Fibroblast of lung (primary cell): ENCODE measurements at places on chromosomes 6 and 20. TPM values are rescaled to one million over a fixed set of nuclear protein-coding genes. Genes with fewer than 3 reads are reported as not detected.

The EMILIN3 gene
- 0.17 TPM in 1 of 2 replicates, not detected in the other for total RNA-seq

DNA sequence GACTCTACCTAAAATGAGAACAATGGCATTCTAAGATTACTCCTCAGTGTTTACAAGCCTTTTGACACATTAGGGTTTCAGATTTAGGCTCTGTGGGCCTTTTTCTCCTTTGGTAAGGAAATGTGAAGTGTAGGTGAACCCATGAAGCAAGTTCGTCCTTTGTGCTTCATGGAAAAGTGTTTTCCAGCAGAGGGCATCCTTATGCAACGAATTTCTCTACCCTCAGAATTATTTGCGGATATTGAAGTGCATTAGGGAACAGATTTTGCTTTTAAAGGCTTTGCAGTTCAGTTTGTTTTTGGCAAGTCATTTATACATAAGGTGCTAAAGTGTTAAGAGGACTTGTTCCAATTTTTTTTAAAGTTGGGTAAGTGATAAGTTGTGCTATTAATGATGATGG is 55.7 kb upstream of the FERMT1 start:
- DNase-seq, result peak; percentile 32
- H3K36me3 ChIP-seq, result no peaks in the 10 kb centered on the region
- H3K4me1 ChIP-seq, result no peaks in the 10 kb centered on the region
- no peaks in the 10 kb centered on the region for H3K27me3 ChIP-seq

- H3K4me3 ChIP-seq, result no peak overlapping the region
- no peaks in the 10 kb centered on the region for H3K4me1 ChIP-seq
- peaks cover 2% of the 10 kb centered on the region for H3K36me3 ChIP-seq
- no peak overlapping the region for H3K27ac ChIP-seq
Observed at GRCh38 chr20:3383878-3384495, 23.5 kb downstream of the DNAAF9 start.

The SLC17A4 gene
- total RNA-seq, result not detected in 2 replicates

DNA sequence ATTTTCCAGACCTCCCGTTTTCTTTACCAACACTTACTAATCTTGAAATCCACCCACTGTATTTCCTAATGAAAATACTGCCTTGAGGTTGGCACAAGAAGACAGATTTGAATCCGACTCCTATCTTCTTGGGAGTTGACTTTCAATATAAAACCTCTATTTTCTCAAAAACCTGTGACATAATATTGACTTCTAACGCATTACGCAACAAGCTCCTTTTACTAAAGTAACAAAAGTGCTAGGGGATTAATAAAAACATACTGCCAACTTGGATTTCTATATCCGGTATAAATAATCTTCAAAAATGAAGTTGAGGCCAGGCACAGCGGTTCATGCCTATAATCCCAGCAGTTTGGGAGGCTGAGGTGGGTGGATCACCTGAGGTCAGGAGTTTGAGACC is 382.0 kb downstream of the PREX1 start:
- H3K27me3 ChIP-seq, result no peaks in the 10 kb centered on the region
- H3K4me3 ChIP-seq, result no peak overlapping the region
- H3K27ac ChIP-seq, result no peak overlapping the region
- DNase-seq, result no peak
- no peaks in the 10 kb centered on the region for H3K4me1 ChIP-seq
- H3K36me3 ChIP-seq, result no peaks in the 10 kb centered on the region

The NHSL1 gene
- total RNA-seq, result 10.0 and 10.6 TPM in 2 replicates

The PRDM13 gene
- total RNA-seq, result not detected in 2 replicates

- no peak for DNase-seq
- H3K27ac ChIP-seq, result no peak overlapping the region
- H3K36me3 ChIP-seq, result no peaks in the 10 kb centered on the region
Observed at GRCh38 chr6:84332139-84333034, 104.9 kb upstream of the CEP162 start.

The SYNDIG1 gene
- total RNA-seq, result 0.17 and 0.51 TPM in 2 replicates

DNA sequence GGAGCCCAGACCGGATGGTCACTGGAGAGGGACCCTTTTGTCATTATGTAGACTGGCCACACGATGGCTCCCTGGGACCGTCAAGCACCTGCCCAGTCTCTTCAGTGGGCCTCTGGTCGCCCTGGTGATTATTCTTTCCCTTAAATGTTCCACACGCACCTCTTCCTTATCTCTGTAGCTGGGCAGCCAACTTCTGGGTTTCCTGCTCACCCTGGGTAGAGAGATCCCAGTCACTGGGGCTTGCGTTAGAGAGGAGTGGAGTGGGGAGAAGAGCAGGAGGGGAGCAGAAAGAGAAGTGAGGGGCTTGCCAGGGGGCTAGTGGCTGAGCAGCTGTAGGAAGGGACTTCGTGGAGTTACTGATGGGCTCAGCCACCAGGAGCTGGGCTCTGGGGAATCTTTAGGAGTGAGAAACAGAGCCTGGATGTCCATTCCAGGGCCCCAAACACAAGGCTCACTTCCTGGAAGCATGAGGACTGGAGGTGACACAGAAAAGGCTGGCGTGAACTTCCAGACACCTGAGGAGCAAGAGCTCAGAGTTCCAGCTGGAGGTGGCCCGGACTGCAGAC is 150.1 kb downstream of the DHX35 start:
- H3K4me3 ChIP-seq, result no peak overlapping the region
- H3K36me3 ChIP-seq, result no peaks in the 10 kb centered on the region
- no peak overlapping the region for H3K27ac ChIP-seq
- peak; percentile 36 for DNase-seq

GRCh38 chr6:142482974-142483373 is 181.2 kb downstream of the ADGRG6 start:
- H3K27ac ChIP-seq, result no peak overlapping the region
- DNase-seq, result no peak
- H3K4me1 ChIP-seq, result no peaks in the 10 kb centered on the region
- no peak overlapping the region for H3K4me3 ChIP-seq
- no peaks in the 10 kb centered on the region for H3K36me3 ChIP-seq

- no peaks in the 10 kb centered on the region for H3K4me1 ChIP-seq
- H3K27me3 ChIP-seq, result no peaks in the 10 kb centered on the region
- peak; percentile 84 for DNase-seq
- no peak overlapping the region for H3K27ac ChIP-seq
- H3K4me3 ChIP-seq, result no peak overlapping the region
Observed at GRCh38 chr20:4406627-4407026, 315.1 kb upstream of the PRND start.

The BTNL2 gene
- not detected in 2 replicates for total RNA-seq

- no peak overlapping the region for H3K27ac ChIP-seq
- H3K4me3 ChIP-seq, result no peak overlapping the region
- H3K4me1 ChIP-seq, result peaks cover 2% of the 10 kb centered on the region
- no peaks in the 10 kb centered on the region for H3K36me3 ChIP-seq
- DNase-seq, result no peak
Observed at GRCh38 chr6:161200610-161201370, 73.1 kb downstream of the AGPAT4 start.

- no peaks in the 10 kb centered on the region for H3K27me3 ChIP-seq
- H3K4me3 ChIP-seq, result no peak overlapping the region
- no peaks in the 10 kb centered on the region for H3K36me3 ChIP-seq
- no peaks in the 10 kb centered on the region for H3K4me1 ChIP-seq
Observed at GRCh38 chr20:40551125-40551530, 137.9 kb downstream of the MAFB start.

- DNase-seq, result peak; percentile 62
- no peaks in the 10 kb centered on the region for H3K36me3 ChIP-seq
- H3K27me3 ChIP-seq, result no peaks in the 10 kb centered on the region
- H3K4me1 ChIP-seq, result peaks cover 30% of the 10 kb centered on the region
- peak overlapping the region; percentile 51 for H3K27ac ChIP-seq
Observed at GRCh38 chr6:107666084-107666980, 157.8 kb downstream of the SCML4 start.

GRCh38 chr6:138035070-138035469 is 72.1 kb downstream of the PERP start:
- H3K27ac ChIP-seq, result no peak overlapping the region
- H3K27me3 ChIP-seq, result peaks cover 4% of the 10 kb centered on the region
- no peak for DNase-seq
- no peaks in the 10 kb centered on the region for H3K4me1 ChIP-seq

DNA sequence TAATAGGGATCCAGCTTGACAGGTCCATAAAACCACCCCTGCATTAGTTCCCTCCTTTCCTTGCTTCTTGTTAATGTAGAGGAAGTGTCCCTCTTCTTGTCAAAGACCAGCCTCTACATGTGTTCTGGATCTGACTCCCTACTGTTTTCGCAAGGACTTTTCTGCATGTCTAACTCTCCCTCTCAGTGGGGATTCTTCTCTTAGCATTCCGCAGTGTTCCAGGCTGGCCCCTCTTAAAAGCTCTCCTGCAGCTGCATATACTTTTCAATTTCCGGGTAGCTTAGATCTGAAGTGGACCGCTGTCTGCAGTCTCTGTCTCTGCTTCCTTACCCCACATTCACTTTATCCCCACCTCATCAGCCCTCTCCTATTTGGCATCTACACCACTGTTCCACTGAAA is 96.1 kb upstream of the MAN1A1 start:
- no peak overlapping the region for H3K4me3 ChIP-seq
- no peak overlapping the region for H3K27ac ChIP-seq
- no peaks in the 10 kb centered on the region for H3K27me3 ChIP-seq
- no peak for DNase-seq

DNA sequence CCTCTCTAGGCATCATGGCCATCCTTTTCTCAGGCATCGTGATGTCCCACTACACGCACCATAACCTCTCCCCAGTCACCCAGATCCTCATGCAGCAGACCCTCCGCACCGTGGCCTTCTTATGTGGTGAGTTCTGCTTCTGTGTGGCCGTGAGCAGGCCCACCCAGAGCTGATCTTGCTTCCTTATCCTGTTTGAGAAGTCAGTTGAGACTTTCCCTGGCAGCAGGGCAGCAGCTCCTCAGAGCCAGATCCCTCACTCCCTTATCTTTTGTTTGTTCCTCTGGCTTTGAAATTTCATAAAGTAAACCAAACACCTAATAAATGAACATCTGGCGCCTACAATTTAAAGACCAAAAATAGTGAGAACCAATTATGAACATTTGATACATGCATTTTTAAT is 40.6 kb downstream of the SPATA2 start:
- DNase-seq, result no peak
- no peaks in the 10 kb centered on the region for H3K4me1 ChIP-seq
- no peaks in the 10 kb centered on the region for H3K27me3 ChIP-seq
- H3K36me3 ChIP-seq, result no peaks in the 10 kb centered on the region

The LY6G5C gene
- total RNA-seq, result 0.51 and 0.83 TPM in 2 replicates

- no peaks in the 10 kb centered on the region for H3K36me3 ChIP-seq
- H3K4me1 ChIP-seq, result peaks cover 19% of the 10 kb centered on the region
- H3K4me3 ChIP-seq, result no peak overlapping the region
- DNase-seq, result peak; percentile 80
Observed at GRCh38 chr6:4319981-4320683, 184.8 kb upstream of the ECI2 start.

DNA sequence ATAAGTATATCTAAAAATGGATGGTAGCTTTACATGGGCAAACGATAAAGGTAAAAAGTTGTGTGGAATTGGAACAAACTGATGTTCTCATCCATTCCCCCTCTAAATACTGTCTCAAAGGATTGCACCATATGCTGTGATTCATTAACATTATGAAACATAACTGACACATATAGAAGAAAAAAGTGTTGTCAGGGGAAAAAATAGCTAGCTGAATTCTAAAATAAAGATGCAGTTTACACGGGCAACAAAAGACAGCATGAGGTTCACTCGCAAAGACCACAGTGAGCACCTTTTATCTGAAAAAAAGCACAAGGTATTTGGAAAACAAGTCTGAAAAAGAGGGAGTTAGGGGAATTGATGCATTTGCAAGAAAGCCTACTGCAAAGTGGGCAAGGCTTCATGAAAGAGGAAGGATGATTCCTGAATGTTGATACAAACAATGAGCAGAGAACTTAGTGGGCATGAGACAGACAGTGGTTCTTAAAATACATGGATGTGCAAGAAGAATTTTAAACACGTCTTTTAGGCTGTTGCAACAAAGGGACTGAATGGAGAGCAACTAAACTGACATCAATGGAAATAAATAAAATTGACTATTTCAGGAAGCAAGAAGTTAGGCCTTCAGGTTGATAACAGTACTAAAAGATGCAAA is 280.9 kb downstream of the KIF16B start:
- H3K27ac ChIP-seq, result no peak overlapping the region
- no peaks in the 10 kb centered on the region for H3K36me3 ChIP-seq
- DNase-seq, result no peak
- no peaks in the 10 kb centered on the region for H3K4me1 ChIP-seq

DNA sequence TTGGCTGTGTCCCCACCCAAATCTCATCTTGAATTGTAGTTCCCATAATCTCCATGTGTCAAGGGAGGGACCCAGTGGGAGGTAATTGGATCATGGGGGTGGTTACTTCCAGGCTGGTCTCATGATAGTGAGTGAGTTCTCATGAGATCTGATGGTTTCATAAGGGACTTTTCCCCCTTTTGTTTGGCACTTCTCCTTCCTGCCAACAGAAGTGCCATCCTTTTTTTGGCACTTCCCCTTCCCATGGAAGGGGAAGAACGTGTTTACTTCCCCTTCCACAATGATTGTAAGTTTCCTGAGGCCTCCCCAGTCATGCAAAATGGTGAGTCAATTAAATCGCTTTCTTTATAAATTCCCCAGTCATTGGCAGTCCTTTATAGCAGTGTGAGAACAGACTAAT is 18.0 kb upstream of the PI3 start:
- H3K36me3 ChIP-seq, result no peaks in the 10 kb centered on the region
- no peak overlapping the region for H3K4me3 ChIP-seq
- no peak overlapping the region for H3K27ac ChIP-seq
- H3K4me1 ChIP-seq, result no peaks in the 10 kb centered on the region
- H3K27me3 ChIP-seq, result no peaks in the 10 kb centered on the region

DNA sequence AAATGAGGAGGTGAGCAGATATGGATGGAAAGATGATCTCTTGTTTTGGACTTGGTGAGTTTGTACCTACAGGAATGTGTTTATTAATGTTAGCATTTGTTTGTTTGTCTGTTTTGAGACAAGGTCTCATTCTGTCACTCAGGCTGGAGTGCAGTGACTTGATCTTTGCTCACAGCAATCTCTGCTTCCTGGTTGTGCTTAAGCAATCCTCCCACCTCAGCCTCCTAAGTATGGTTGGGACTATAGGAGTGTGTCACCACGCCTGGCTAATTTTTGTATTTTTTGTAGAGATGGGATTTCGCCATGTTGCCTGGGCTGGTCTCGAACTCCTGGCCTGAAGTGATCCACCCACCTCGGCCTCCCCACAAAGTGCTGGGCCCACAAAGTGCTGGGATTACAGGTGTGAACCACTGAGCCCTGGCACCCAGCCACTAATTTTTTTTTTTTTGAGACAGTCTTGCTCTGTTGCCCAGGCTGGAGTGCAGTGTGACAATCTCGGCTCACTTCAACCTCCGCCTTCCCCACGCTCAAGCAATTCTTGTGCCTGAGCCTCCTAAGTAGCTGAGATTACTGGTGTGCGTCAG is 7.1 kb downstream of the CASP8AP2 start:
- no peak overlapping the region for H3K4me3 ChIP-seq
- peaks cover 4% of the 10 kb centered on the region for H3K36me3 ChIP-seq
- DNase-seq, result no peak
- no peaks in the 10 kb centered on the region for H3K4me1 ChIP-seq
- H3K27ac ChIP-seq, result no peak overlapping the region

GRCh38 chr20:49635866-49636265 is 67.9 kb upstream of the PTGIS start:
- DNase-seq, result no peak
- no peak overlapping the region for H3K4me3 ChIP-seq
- no peaks in the 10 kb centered on the region for H3K4me1 ChIP-seq
- no peaks in the 10 kb centered on the region for H3K27me3 ChIP-seq
- H3K36me3 ChIP-seq, result peaks cover 11% of the 10 kb centered on the region
- no peak overlapping the region for H3K27ac ChIP-seq
